ENCODE measurements at places on chromosomes 4 and X.

DNA sequence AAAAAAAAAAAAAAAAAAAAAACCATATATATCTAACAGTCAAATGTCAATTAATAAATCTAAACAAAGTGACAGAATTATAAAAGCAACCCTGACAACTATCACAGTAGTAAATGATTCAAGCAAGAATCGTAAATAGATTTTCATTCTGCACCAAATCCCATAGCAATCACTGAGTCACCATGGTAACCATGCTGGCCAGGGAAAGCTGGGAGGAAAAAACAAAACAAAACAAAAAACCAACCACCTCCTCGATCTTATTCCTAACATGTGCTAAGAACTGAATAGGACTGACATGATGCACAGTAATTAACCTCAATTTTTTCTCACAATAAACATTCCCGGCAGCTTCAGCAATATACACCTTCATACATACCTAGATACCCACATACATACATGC lies 30.6 kb upstream of the RAB40A start:
- DNase-seq: no peak

DNA sequence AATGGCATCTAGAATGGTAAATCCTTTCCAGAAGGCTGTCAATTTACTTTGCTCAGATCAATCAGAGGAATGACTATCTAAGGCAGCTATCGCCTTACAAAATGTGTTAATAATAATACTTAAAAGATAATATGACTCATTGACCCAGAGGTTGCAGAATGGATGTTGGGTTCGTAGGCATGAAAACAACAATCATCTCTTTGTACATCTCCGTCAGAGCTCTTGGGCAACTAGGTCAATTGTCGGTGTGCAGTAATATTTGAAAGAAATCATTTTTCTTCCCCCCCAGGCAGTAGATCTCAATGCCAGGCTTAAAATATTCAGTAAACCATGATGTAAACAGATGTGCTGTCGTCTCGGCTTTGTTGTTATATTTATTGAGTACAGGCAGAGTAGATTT lies 165.1 kb downstream of the CAMK2D start:
- DNase-seq: no peak

DNA sequence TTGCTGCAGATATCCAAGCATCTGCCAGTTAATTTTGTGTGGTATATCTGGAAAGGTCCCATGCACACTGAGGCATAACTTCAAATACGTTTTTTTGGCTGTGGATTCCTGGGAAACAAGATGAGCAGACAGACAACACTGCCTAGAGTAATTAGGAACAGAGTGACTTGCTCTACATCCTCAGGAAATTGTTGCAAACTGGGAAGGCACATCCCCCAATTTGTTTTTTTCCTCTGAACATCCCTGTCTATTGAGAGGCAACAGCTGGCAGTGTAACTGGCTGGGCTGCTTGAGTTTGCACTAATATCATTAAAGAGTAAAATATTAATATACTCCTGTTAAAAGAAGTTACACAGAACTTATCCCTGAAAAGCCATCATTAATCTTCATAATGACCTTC lies 207.7 kb upstream of the SLIT2 start:
- DNase-seq: no peak

DNA sequence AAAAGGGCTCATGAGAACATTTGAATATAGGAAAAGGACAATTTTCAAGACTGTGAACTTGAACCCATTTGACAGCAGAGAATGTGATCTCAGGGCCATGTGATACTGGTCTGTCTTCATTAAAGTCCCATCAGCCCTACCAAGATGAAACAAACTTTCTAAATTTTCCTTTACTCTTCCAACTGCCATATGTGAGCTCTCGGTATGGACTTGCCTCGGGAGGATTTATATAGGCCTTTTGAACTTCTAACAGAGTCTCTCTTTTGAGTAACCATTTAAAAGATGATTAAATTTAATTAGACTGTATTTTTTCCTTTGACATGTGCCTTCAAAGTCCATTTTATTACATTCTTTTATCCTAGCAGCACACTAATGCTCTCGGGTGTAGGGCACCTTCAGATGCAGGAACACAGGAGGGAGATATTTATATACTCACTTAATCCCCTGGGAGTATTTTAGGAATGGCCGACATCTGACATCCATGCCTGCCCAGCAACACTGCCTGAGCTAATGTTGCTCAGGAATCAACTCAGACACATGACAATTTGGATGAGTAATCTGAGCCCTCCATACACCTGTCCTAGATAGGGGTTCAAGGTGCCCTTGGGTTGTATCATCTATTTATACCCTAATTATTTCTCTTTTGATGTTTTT lies 155.0 kb downstream of the SLC7A11 start:
- no peak for DNase-seq

GRCh38 chr4:89101256-89102161 lies 9.8 kb upstream of the TIGD2 start:
- DNase-seq: no peak

DNA sequence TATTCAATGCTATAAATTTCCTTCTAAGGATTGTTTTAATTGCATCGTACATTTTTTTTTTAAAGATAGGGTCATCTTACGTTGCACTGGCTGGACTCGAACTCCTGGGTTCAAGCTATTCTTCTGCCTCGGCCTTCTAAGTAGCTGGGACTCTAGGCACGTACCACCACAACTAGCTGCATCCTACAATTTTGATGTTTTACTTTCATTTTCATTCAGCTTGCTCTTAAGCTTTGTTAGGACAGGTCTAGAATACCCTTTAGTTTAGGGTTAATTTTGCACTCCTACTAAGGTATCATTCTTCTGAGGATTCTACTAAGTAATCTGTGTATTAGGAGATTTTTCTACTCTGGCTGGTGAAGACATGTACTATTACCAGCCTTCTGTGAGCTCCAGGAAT lies 50.2 kb upstream of the C1GALT1C1 start:
- DNase-seq: no peak

DNA sequence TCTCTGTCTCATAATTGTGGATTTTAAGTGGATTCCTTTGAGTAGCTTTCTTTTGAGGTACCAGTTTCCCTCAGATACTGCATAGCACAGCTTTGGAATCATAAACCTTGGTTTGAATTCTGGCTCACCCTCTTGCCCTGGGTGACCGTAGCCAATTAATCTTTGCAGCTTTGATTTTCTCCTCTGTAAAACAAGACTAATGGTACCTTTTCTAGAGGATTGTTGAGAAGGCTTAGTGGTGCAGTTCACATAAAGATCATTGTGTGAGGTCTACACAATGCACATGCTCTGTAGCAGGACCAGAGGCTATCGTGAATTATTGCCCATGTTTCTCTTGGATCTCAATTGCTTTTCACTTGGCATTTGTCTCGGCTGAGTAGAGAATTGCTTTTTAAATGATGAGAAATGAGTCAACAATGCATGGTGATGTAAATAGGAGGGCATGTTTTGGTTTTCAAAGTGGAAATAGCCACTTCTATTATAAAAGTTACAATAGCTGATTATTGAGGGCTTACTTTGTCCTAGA lies 47.9 kb downstream of the TMEM131L start:
- no peak for DNase-seq

DNA sequence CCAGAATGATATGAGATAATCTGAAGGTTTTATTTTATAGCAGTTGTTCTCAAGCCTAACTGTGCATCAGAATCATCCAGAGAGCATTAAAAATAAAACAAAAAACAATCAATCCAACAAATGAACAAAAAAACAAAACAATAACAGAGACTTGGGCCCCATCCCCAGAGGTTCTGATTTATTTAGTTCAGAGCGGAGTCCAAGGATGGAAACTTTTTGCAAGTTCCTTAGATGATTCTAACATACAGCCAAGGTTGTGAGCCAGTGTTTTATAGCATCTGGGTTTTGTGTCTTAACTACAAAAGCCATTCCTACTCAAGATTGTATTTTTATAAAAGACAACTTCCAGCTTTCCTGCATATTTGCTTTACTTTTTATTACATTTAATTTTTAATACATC lies 59.4 kb upstream of the GRPR start:
- no peak for DNase-seq

DNA sequence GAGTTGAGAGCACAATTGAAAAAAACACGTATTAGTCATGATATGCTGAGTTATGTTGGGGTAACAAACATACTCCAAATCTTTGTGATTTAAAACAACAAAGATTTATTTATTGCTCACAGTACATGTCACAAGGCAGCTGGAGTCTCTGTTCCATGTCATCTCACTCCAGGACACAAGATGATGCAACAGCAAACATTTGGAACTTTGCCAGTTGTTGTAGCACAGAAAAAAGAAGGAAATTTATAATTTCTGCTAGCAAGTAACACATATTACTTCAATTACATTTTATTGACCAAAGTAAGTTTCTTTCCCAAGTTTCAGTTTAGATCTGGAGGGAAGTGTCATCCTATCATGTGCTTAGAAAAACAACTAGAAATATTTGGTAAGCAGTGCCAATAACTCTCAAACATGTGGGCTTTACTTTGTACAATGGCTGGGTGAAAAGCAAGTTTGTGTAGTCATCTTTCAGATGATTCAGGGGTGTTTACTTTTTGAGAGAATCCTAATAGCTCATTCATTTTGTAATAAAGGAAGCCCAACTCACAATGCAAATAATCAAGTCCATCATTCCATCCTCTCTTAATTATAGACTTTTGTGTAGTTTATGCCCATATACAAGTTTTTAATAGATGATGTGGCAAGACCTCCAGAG lies 452.3 kb downstream of the ZIC3 start:
- DNase-seq: no peak

DNA sequence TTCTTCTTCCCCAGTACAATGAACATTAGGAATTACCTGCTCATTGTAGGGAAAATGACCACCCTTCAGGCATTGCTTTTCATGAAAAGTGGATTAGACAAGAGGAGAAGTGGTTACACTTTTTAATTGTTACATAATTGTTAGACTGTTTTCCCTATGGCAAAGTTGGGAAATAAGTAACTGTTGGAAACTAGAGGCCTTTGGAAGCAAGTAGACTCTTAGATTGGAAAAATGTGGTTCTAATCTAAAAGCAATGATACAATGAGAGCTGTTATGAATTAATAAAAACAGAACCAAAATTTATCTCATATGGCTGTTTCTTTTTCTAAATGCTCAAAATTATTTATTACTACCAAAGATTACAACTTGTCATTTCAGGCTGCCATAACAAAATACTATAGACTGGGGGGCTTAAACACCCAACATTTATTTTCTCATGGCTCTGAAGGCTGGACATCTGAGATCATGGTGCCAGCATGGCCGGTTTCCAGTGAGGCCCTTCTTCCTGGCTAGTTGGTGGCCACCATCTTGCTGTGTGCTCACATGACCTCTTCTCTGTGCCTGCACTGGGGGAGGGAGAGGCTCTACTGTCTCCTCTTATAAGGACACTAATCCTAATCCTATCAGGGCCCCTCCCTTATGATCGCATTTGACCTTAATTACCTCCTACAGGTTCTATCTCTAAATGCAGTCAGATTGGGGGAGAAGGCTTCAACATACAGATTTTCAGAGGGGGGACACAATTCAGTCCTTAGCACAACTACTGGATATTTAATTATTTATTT lies 12.5 kb downstream of the CC2D2A start:
- DNase-seq: no peak

- no peak for DNase-seq
Measured at GRCh38 chr4:38330321-38330720, 333.7 kb upstream of the KLF3 start.

DNA sequence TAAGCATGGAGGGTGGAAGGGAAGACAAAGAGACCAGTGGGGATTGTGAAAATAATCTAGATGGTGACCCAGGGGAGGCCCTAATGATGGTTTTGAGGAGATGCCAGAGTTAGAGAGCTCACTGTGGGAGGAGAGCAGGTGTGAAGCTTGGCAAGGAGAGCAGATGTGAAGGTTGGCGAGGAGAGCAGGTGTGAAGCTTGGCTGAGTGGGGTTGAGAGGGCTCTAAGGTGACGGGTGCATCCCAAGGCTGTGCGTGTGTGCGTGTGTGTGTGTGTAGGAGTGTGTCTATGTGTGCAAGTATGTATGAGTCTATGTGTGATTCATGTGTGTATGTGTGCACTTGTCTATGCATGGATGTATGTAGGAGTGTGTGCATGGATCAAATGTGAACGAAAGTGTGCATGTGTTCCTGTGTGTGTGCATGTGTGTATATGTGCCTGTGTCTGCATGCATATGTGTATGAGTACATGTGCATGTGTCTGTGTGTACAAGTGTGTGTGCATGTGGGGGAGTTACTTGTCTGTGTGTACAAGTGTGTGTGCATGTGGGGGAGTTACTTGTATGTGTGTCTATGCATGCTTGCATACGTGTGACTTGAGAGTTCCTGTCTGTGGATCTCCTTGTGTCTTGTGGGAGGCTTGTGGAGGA lies 72.0 kb downstream of the EVC start:
- no peak for DNase-seq

- DNase-seq: no peak
Measured at GRCh38 chr4:168748807-168749206, 252.0 kb downstream of the PALLD start.

- no peak for DNase-seq
Measured at GRCh38 chr4:53116954-53117353, 248.9 kb downstream of the SCFD2 start.

GRCh38 chr4:140080883-140081282 lies 73.1 kb downstream of the MAML3 start:
- no peak for DNase-seq

GRCh38 chr4:118850488-118851173 lies 14.7 kb upstream of the SEC24D start:
- no peak for DNase-seq

GRCh38 chrX:19513383-19513782 lies 1.9 kb downstream of the MAP3K15 start:
- no peak for DNase-seq

DNA sequence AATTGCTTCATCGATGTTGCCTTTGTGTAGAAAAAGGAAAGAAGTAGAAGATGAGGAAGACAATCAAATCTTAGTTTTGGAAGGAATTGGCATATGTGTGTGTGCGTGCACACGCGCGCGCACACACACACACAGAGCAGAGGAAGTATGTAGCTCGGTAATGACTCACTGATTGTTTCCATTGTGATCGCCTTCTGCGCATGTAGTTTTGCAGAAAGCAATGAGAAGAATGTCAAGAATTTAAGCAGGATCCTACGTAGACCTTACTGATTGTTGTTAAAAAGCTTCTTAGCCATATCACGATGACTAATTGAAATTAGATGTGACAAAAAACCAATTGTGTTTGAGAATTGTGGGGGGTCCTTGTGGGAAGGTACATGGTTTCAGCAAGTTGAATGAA lies 12.8 kb upstream of the LIMCH1 start:
- DNase-seq: no peak
